ENCODE measurements at places on chromosomes 7 and 10.

GRCh38 chr7:99617192-99617781 lies 541 bp downstream of the ZSCAN25 start:
- no peak for DNase-seq

DNA sequence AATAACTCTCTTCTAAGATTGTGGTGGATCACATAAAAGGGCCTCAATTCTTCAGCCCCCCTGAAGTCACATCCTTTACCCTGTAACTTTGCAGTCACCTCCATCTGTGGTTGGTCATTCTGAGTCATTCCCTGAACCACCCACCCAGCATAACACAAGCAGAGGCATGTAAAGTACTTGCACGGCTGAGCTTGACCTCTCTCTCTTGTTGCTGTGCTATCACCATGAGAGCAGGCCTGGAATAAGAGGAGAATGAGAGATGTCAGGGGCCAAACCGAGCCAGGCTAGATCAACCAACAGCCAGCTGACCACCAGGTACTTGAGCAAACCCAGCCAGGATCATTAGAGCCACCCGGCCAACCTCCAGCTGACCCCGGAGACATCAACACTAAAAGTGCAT lies 13.5 kb upstream of the STK17A start:
- DNase-seq, result no peak

GRCh38 chr10:132465193-132465888 lies 68.3 kb downstream of the PWWP2B start:
- no peak for DNase-seq

GRCh38 chr10:118990326-118990725 lies 39.2 kb upstream of the NANOS1 start:
- DNase-seq, result no peak

GRCh38 chr7:72805526-72806494 lies 22.2 kb downstream of the TYW1B start:
- DNase-seq, result no peak

- DNase-seq, result no peak
Observed at GRCh38 chr10:95728526-95728925, 27.4 kb upstream of the ENTPD1 start.

DNA sequence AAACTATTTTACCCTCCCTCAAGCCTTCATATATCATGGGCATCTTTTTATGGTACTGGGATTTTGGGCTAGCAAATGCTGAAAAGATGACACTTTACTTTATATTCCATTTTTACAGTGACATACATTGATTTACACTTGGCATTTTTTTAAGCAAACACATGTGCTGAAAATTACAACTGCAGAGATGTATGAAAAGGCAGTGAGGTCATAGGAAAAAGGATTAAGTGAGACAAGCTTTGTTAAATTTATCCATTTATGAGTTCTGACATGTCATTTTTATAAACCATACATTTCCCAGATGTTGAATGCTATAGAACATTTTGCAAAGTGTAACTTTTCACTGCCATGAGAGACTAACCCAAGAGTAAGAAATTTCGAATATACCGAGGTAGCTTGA lies 68.8 kb upstream of the RSU1 start:
- DNase-seq, result no peak

GRCh38 chr10:5588603-5589002 lies 63.8 kb downstream of the CALML3 start:
- DNase-seq, result no peak

DNA sequence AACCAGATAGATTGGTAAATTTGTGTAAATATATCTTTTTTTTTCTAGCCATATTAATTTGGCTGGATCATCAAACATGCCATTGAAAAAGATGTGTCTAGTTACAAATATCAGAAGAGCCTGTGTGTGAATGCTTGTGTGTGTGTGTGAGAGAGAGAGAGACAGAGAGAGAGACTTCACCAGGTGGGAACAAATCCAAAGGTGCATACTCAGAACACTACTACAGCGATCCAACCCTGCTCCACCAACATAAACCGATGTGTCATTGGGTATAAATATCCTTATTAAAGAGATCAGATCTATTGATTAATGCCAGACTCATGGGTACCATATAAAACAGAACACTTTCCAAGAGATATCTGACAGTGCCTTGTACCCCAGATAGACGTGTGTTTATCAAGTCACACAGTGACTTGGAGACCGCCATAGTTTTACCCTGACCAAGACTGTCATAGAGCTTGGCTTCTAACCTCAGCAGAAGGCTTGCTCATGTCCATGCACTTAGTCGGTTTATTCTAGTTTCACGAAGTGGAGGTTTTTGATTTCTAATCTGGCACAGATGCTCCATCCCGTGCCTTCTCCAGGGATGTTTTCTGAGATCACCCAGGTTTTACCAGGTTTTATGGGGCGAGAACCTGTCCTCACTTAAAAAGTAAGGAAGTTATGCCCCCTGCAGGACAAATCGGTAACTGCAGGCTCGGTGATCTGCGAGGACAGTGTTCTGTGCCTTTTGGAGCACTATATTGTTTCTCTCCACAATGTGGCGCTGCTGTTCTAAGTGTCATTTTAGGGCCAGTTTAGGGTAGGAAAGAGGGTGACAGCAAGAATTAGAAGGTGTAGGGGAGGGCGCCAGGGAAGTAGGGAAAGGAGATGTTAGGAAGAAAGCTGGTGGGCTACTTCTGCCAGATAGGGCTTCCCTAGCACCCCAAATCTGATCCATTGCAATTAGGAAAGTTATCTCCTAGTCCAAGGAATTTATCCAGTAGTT lies 29.3 kb upstream of the WNT8B start:
- DNase-seq, result peak; percentile 84

All from stimulated activated CD8-positive, alpha-beta memory T cell treated with anti-CD3 and anti-CD28 coated beads, Interleukin-4, amount 100 ng/mL, for 4 hours (primary cell).